ENCODE measurements at places on chromosomes 1 and 21.

- no peak for DNase-seq
These were observed 319.4 kb upstream of the NFIA start for GRCh38 chr1:60762911-60763310.

GRCh38 chr1:1435106-1435903, at the start of gene VWA1:
VWA1 (plus strand) TSS chr1:1435690; CDS start chr1:1435749, 59 bp downstream.
- DNase-seq = peak; percentile 61

DNA sequence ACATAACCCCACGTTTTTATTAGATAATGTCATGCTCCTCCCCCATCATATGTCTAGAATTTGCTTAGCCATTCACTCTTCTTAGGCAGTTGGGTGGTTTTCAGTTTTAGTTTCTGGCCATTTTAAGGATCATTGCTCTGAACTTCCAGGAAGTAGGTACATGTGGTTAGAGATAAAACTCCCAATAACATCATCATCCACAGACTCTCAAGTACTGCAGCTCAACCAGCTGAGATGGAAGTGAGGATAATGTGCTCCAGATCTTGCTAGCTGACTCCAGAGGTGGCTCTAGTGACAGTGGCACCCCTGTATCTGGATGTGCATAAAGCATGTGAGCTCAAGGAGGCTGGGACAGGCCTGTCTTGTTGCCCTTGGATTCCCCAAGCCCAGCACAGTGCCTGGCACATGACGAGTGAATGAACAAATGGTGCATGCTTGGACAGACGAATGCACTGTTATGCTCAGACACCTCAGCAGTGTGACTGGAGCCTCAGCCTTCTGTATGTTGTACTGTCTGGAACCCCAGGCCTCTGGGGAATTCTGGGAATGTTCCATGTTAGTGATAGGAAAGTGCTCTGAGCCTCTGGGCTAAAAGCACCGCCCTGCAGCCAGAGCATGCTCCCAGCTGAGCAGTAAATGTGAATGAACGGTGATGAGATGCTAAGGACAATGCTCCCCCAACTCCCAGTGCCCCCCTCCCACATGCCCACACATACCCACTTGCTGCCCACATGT, 16.4 kb upstream of the KCNN3 start:
- no peak for DNase-seq

- no peak for DNase-seq
These were observed 35.6 kb upstream of the ADGRL4 start for GRCh38 chr1:79042117-79042516.

- peak; percentile 36 for DNase-seq
These were observed 51.0 kb downstream of the SMYD2 start for GRCh38 chr1:214331827-214332423.

GRCh38 chr1:103326595-103326994, 198.9 kb upstream of the RNPC3 start:
- no peak for DNase-seq

- no peak for DNase-seq
These were observed 12.3 kb downstream of the LAPTM5 start for GRCh38 chr1:30745156-30745833.

DNA sequence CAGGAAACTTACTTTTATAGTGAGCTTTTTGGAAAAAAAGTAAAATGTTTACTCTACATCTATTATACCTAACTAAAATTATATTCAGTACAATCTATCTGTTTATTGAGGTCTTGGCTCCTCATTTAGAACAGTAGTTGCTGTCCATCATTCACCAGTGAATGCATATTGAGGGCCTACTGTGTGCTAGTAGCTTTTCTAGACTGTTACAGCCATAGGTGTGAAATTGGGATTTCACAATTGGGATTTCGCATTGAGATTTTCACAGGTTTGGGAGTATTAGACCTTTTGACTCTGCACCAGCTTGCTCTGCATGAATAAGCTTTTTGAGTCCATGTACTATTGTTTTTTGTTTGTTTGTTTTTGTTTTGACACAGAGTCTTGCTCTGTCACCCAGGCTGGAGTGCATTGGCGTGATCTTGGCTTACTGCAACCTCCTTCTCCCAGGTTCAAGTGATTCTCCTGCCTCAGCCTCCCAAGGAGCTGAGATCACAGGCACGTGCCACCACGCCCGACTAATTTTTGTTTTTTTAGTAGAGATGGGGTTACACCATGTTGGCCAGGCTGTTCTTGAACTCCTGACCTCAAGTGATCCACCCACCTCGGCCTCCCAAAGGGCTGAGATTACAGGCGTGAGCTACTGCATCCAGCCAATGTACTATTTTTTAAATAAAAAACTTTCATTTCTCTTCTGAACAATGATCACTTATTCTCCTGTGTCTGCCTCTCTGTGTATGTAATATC, 47.2 kb upstream of the ERRFI1 start:
- DNase-seq = no peak

DNA sequence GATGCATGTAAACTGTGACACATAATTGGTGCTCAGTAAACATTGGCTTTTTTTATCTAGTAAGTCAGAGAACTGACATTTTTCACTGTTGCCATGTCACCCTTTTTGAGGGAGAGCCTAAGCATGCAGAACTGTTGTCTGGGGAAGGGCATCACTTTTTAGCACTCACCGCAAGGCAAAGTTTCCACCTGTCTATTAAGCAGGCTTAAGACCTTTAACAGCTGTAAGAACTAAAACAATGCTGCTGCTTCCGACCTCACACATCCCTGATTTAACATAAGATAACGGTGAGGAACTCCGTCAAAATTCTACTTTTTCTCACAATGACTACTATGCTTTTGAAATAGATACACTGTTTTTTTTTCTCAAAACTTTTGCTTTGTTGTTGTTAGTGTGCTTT, 554.8 kb downstream of the NUF2 start:
- no peak for DNase-seq

DNA sequence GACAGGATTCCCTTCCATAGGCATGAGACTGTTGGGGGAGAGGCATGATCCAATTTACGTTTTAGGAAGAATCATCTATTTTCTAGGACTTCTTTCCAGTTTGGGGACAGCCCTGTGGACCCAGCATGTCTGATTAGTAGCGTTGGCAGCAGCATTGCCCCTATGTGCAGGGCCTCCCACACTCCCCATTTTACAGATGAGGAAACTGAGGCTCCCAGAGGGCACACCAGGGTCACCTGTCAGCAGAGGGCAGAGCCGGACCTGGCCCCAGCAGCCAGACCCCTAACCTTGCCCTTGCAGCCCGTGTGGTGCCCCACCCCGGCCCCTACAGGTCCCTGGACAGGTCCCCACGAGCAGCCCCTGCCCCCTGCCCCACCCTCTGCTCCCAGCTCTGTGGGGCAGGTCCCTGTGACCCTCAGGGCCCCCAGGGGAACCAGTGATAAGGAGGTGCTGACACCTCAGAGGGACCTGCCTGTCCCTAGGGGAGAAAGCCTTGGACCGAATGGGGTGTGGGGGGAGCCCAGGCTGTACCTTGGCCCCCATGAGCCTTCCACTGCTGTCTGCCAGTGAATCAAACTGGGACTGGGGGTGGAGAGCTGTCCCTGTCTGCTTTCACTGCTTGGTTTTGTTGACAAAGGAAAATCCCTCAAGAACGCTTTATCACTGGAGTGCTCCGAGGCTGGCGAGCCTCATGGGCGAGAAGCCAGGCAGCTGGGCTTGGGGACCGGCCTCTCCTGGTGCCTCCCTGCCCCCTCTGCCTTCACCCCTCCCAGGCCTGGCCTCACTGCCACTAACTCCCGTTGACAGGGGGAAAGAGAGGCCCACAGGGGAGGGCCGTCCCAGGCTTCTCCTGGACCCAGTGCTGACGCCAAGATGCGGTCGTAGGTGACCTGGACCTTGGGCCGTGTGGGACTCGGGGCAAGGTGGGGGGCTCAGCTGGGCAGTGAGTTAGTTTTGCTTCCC, 39.4 kb upstream of the CCDC27 start:
- DNase-seq = no peak

- no peak for DNase-seq
These were observed 5.8 kb downstream of the PRDM16 start for GRCh38 chr1:3074800-3075199.

DNA sequence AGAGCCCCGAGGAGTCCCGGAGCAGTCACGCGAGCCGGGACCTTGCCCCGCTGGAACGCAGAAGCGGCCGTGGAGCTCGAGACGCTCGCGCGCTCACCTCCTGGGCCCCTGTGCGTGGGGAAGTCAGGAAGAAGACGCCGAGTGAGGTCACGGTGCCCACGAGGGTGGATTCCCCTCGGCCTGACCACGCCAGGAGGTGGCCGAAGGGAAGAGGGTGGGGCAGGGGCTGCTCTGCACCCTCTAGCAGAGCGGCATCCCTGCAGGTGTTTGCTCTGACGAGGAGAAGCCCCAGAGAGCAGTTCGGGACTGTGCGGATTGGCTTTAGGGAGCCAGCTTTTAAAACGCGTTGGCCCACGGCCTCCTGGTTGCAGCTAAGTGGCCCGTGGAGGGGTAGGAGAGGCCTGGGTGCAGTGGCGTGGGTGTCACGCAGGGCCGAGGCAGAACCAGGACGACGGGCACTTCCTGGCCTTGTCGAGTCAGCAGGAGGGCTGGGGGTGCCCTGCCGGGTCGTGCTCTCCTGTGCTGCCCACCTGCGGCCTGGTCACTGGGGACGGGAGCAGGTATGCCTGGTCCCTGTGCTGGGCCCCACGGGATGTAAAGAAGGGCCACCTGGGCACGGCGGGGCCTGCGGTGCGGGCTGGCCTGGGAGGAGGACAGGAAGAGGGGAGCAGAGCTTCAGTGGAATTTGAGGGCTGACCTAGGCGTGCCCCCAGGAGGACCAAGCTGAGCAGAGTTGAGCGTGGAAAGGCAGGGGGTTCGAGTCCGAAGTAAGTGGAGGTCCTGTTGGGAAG, 1.0 kb downstream of the PDXK start:
- DNase-seq = no peak

DNA sequence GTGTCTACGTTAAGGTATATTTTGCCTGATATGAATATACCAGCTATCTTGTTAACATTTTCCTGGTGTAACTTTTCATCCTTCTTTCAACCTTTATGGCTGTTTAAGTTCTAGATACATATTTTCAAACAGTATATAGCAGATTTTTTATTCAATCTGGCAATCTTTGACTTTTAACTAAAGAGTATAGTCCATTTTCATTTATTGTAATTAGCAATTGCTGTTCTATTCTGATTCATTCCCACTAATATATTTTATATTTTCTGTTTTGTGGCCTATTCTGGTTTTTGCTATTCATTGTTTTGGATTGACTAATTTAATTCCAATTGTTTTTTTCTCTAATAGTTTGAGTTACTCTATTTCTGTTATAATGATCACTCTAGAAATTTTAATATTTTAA, 7.3 kb upstream of the C1orf162 start:
- no peak for DNase-seq
